Stimulated activated CD8-positive, alpha-beta memory T cell treated with anti-CD3 and anti-CD28 coated beads, Interleukin-12 subunit alpha, Interleukin-12 subunit beta, amount 100 ng/mL, for 1 hour (primary cell): ENCODE measurements at places on chromosomes 16 and 17.

DNA sequence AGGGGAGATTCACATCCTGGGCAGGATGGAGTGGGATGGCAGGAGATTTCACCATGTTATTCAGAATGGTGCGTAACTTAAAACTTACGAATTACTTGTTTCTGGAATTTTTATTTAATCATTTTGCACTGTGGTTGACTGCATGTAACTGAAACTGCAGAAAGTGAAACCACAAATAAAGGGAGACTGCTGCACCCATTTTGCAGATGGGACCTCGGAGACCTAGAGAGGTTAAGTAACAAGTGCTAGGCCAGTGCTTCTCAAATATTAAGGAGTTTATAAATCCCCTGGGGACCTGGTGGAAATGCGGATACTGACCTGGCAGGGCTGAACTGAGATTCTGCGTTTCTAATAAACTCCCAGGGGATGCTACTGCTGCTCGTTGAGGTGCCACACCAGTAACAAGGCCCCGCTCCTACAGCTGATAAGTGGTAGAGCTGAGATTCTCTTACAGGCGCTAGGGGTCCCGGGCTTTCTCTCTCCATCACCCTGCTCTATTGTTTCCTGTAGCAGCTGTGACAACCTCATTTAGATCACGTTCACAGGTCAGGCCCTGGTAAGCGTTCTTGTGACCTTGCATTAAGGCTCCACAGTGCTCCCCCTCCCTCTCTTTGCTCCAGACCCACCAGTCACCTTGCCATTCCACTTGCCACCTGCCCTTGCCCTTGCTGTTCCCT, 167.1 kb upstream of the CDH13 start:
- DNase-seq, result no peak

DNA sequence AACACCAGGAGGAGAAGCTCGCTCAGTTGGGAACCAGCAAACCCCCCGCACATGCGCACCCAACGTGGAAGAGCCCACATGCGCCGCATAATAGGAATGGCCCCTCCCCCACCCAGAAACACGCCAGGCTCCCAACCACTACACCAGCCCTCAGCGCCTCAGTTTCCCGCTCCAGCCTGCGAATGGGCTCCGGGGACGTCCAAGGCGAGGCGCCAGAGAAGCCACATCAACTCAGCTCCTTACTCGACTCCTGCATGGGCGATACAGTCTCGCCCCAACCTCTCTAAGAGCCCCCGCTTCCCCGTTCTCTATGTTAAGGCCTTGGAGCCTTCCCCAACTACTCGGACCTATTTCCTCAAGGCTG, 504 bp downstream of the SRSF1 start:
- DNase-seq, result no peak

DNA sequence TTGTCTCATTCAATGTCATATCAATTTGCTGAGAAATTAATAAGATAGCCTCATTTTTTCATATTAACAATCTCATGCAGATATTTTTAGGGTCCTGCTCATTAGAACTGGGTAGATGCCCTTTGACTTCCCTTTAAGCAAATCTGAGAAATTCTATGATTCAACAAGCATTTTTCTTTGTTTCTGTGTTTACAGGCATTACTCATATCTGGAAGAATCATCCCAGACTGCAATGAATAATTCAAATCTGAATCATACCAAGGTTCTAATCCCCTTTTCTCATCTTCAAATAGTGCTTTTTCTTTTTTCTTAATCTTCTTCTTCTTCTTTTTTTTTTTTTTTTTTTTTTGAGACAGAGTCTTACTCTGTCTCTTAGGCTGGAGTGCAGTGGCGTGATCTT, 69.2 kb upstream of the KIFC3 start:
- no peak for DNase-seq

DNA sequence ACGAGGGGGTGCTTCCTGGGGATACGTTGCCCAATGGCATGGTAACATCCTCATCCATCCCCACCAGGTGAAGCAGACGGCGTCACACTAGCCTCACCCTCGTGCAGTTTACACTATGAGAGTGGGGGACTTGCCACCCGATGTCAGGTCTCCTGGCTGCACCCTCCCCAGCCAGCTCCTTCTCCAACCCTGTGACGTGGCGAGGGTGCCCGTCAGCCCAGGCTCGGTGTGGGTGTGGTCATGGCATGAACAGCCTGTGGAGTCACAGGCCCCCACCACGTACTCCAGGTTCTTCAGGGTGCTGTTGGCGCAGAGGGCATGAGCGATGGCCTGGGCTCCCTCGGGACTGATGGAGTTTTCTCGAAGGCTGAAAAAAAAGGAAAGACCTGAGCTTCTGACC, 28.3 kb downstream of the NLRC3 start:
- DNase-seq, result no peak

DNA sequence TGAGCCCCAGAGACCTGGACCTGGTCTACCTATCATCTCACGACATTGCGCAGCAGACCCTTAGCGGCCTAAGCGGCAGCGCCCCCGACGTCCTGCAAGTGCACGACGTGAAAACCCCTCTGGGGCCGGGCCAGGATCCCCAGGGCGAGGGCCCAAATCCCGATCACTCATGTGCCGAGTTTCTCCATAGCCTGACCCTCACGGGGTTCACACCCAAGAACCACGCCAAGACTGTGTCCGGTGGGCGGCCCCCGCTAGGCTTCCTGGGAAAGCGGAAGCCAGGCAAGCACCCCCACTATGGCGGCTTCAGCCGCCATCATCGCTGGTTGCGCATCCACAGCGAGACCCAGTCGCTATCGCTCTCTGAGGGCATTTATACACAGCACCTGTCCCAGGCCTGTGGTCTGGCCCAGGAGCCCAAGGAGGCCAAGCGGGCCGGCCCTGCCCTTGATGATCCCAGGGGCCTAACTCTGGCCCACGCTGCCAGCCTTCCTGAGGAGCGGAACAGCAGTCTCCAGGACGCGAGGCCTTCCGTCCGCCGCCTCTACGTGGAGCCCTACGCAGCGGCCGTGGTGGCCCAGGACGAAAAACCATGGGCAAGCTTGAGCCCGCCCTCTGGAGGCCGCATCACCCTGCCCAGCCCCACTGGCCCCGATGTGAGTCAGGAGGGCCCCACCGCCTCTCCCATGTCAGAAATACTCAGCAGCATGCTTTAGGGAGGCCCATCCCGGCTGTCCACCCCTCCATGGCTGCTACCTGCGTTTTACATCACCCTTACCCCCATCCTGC, 82.8 kb upstream of the NOG start:
- no peak for DNase-seq

DNA sequence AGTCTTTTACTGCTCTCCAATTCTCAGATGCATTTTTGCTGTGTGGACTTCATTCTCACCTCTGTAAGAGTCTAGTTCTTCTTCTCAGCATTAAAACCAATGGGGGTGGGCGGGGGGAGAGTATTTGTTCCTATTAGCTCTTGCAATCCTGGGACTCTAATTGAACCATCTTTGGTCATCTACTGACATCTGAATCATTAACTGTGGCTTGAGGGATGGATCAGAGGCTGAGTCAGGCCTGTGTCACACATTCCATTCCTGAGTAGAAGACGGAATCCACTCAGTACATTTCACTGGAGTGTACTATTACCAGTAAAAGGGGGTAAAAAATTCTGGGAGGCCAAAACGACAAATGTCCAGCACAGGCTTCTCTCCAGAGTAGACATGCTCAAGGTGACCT, 12.8 kb upstream of the ZNF23 start:
- no peak for DNase-seq

DNA sequence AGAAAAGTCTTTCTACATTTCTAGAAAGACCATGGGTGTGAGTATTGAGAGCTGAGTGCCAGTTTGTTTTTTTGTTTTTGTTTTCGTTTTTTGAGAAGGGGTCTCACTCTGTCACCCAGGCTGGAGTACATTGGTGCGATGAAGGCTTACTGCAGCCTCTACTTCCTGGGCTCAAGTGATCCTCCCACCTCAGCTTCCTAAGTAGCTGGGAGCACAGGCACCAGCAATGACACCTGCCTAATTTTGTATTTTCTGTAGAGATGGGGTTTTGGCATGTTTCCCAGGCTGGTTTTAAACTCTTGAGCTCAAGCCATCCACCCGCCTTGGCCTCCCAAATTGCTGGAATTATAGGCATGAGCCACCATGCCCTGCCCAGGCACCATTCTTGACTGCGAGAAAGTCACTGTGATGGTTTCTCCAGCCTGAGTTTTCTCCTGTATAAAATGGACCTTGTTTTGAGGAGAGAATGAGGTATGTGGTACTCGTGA, 673.8 kb downstream of the MAF start:
- DNase-seq, result no peak

GRCh38 chr17:66371561-66371960, 69.1 kb downstream of the PRKCA start:
- no peak for DNase-seq

DNA sequence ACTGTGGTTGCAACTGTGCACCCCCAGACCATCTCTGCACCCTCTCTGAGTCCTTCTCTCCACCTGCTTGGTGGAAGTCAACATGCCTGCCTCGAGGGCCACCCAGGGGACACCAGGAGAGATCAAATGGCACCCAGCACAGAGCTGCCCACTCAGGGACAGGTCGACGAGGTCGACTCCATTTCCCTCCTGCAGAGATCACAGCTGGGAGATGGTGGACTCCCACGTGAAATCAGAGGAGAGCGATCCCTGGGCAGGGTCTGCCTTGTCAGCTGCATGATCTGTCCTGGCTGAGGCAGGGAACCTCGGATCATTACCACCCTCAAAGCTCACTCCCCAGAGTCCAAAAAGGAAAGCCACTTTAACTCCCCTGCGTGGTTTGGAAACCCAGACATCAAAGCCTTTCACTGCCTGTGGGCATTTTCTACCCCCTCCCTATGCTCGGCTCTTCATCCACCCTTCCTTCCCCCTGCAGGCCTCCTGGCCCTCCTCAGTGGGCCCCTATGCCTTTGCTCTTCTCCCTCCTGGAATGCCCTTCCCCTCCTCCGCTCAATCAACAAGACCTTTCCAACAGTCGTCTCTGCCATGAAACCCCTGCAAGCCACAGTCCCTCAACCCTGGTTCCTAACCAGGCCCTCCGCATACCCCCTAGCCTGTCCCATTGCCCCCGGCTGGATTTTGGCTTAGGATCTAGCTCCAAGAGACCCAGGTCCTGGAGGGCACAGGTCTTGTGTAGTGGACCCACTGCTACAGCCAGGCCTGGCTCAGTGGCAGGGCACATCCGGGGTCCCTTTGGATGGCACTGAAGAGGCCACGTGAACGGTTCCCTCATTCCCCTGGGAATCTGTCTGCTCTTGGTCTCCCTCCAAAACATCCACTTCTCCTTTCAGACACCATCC, 103.8 kb upstream of the RPL38 start:
- DNase-seq, result no peak

GRCh38 chr17:34895383-34895782, 65.9 kb downstream of the CCT6B start:
- no peak for DNase-seq

GRCh38 chr17:35709874-35710273, 21.6 kb upstream of the RASL10B start:
- DNase-seq, result no peak

GRCh38 chr17:19238167-19238505, 970 bp downstream of the EPN2 start:
- no peak for DNase-seq

- no peak for DNase-seq
Observed at GRCh38 chr17:82519971-82520903, 705 bp downstream of the FOXK2 start.

DNA sequence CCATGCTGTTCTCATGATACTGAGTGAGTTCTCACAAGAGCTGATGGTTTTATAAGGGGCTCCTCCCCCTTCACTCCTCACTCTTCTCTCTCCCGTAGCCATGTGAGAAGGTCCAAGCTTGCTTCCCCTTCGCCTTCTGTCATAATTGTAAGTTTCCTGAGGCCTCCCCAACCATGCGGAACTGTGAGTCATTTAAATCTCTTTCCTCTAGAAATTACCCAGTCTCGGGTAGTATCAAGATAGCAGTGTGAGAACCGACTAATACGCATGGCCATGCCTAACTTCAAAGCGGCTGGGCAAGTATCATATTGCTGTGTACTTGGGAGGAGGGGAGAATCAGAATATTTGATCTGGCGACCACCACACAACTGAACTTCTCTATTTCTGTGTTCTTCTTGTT, 88.3 kb downstream of the PRKCB start:
- no peak for DNase-seq

GRCh38 chr17:9195411-9195810, 174.1 kb downstream of the NTN1 start:
- no peak for DNase-seq

- DNase-seq, result no peak
Observed at GRCh38 chr17:57400648-57401047, 144.3 kb downstream of the MSI2 start.

GRCh38 chr17:76467366-76467765, at the start of gene AANAT:
TSS of gene AANAT (plus strand) at chr17:76467603. CDS start at chr17:76468747, 1,144 bp downstream.
- DNase-seq, result no peak

DNA sequence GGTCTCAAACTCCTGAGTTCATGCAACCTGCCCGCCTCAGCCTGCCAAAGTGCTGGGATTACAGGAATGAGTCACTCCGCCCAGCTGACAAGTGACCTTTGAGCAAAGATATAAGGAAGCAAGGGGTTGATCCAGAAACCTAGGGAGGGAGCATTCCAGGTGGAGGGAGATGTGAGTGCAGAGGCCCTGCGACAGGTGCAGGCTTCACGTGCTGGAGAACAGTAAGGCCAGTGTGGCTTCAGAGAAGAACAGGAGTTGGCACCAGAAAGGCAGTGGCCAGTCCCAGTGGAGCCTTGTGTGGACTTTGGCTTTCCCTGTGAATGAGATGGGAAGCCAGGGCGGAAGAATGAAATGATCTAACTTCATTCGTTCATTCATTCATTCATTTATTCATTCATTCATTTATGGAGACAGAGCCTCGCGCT, 73.6 kb upstream of the HAS3 start:
- no peak for DNase-seq

GRCh38 chr16:67430977-67431774, at the start of gene HSD11B2:
TSS of gene HSD11B2 (plus strand) at chr16:67431121. CDS start at chr16:67431249, 128 bp downstream.
- DNase-seq, result no peak

- DNase-seq, result no peak
Observed at GRCh38 chr17:78672005-78672404, 94.8 kb upstream of the DNAH17 start.

DNA sequence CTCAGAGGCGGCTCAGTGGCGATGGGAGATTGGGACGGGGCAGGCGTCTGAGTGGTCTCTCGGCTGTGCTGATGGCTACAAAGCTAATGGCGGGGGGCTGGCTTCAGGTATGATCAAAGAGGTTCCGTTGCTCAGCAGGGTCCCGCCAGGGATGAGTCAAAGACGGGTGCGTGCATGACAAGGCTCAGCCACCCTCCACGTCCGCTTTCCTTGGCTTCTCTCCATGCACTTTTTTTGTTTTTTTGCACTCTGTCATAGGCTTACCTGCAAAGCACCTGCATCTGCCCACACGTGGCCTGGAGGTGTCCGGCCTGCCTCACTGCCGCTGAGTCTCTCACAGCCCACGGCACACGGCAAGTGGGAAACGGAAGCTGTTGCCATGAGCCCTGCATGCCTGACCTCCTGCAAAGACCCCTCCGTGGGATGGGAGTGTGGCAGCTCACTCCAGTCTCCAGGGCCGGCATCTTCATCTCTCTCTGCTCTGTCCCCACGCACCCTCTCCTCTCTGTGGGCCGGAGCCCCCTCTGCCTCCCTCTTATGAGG, 85.5 kb upstream of the ZNF469 start:
- DNase-seq, result no peak
